ENCODE measurements at places on chromosomes 5 and 9. TPM values are rescaled to one million over a fixed set of nuclear protein-coding genes. Genes with fewer than 3 reads are reported as not detected.

The PCDHA11 gene
- 0.08 TPM for total RNA-seq

The CER1 gene
- not detected for total RNA-seq

The SHOC1 gene
- not detected for total RNA-seq

- DNase-seq, result no peak
Observed at GRCh38 chr5:170173227-170173626, 59.6 kb upstream of the C5orf58 start.

DNA sequence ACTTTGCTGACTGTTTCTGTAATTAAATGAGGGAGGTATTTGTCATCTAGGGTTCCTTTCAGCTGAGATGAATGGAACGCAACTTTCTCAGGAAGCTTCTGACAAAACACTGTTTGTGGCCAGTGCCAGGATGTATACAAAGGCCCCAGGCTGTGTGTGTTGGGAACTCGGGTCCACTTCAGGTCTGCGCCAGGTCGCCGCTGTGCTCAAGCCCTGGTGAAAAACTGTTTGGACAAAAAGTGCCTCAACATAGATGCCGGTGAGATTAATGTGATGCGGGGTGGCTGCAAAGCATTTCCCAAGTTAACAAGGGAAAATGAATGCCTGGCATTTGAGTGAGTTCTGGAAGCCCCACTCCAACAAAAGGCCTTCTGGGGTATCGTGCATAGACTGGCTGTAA is 156.4 kb downstream of the GABBR2 start:
- no peak for DNase-seq

- DNase-seq, result no peak
Observed at GRCh38 chr9:6782345-6782744, 24.6 kb downstream of the KDM4C start.

DNA sequence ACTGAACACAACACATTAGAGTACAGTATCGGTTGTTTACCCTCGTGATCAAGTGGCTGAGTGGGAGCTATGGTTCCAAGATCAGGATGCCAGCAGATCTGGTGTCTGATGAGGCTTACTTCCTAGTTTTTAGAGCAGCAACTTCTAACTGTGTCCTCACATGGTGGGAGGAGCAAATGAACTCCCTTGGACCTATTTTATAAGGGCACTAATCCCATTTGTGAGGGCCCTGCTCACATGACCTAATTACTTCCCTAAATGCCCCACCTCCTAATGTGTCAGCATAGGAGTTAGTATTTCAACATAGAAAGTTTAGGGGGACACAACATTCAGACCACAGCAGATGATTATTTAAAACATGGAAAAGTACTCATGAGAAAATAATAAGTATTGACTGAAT is 111.8 kb downstream of the GCNT1 start:
- no peak for DNase-seq

DNA sequence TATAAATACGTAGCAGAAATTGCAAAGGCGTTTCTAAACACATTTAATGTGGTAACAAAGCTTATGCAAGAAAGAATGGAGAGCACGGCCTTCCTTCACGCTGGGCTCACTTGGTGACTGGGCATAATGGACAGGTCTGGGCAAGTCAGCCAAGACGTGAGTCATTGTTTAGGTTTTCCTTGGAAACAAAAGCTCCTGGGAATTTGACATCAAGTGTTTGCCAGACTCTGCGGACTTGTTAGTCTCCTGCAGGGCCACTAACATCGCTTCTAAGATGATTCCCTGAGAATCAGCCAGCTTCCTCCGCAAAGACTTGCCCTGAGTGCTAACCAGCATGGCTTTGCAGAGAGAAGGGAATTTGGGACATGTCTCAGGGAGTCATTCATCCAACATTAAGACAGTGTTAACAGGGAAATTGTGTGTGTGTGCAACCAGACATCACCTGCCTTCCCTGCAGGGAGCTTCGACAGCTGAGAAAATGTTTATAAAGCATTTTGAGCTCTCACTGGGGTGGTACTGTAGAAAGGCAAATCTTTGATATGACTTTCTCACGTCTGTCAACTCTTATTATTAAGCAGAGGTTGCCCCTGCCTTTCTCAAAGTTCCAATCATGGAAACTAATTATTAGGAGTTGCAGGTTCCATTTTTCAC is 182.5 kb downstream of the NTRK2 start:
- DNase-seq, result no peak

DNA sequence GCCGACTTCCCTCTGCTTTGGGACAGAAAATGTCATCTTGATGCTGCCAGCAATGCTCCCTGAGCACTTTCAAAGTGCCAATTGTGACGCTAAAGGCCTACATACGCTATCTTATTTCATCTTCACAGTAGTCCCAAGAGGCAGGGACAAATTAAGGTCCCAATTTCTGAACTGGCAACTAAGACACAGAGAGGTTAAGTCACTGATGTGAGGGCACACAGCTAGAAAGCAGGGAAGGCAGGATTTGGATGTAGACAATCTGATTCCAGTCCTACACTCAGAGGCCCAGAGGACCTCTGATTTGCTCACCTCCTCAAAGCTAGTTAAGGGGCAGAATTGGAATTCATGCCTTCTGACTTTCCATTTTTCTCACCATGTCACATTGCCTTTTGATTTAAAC is 249.2 kb upstream of the CLINT1 start:
- DNase-seq, result no peak

DNA sequence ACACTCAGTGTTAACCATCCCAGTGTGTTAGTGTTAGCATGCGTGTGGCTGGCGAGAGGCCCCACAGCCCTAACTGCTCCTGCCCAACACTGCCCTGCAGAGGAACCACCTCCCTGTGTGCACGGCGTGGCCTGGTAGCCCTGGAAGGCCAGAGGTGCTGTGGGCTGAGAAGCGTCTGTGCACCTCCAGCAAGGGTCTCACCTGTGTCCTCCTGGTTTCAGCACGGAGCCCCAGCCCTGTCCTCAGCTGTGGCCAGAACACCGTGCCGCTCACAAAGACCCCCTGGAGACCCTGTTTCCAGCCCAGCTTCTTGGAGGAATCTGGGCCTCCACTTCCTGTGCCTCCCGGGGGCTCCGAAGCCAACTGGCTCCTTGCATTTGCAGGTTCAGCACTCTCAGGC is 56.1 kb upstream of the NRARP start:
- DNase-seq, result no peak

DNA sequence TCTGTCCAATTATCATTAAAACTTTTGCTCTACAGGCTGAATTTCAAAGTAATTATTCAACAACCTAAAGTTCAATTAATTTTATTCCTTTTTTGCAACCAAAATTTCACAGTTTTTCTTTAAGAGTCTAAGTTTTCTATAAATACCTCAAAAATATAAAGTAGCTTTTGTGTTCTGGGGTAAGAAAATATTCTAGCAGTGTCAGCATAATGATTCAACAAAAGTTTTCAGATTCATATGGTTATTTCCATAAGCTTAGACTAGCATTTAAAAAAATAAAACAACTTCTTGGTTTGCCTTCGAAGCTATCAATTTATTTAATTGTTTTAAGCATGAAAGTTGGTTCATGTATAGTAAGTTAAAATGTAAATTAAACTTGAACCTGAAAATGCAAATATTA is 1962.3 kb upstream of the CDH6 start:
- DNase-seq, result no peak

DNA sequence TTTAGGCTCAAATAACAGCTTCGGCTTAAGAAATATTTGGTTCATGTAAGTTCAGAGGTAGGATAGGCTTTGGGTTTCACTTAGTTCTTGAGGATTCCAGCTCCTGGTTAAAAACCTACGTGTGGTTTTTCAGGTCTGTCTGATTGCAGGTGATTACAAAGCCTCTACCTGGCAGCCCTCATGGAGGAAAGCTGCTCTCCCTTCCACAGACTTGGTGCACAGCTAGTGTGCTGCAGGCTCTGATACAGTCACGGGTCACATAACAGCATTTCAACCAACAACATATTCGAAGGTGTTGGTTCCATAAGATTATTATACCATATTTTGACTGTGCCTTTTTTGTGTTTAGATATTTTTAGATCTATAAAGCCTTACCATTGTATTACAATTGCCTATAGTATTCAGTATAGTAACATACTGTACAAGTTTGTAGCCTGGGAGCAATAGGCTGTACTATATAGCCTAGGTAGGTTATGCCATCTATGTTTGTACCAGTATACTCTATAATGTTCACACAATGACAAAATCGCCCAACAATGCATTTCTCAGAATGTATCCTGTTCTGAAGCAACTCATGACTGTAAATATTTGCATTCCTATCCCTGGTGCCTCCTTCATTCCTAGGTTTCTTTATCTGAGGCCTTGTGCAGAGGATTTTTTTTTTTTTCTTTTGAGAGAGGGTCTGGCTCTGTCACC is 8.0 kb upstream of the DCP2 start:
- no peak for DNase-seq

GRCh38 chr5:159210210-159210661 is 883 bp upstream of the RNF145 start:
- DNase-seq, result peak; percentile 20

GRCh38 chr9:102038006-102038405 is 299.6 kb upstream of the GRIN3A start:
- DNase-seq, result no peak

DNA sequence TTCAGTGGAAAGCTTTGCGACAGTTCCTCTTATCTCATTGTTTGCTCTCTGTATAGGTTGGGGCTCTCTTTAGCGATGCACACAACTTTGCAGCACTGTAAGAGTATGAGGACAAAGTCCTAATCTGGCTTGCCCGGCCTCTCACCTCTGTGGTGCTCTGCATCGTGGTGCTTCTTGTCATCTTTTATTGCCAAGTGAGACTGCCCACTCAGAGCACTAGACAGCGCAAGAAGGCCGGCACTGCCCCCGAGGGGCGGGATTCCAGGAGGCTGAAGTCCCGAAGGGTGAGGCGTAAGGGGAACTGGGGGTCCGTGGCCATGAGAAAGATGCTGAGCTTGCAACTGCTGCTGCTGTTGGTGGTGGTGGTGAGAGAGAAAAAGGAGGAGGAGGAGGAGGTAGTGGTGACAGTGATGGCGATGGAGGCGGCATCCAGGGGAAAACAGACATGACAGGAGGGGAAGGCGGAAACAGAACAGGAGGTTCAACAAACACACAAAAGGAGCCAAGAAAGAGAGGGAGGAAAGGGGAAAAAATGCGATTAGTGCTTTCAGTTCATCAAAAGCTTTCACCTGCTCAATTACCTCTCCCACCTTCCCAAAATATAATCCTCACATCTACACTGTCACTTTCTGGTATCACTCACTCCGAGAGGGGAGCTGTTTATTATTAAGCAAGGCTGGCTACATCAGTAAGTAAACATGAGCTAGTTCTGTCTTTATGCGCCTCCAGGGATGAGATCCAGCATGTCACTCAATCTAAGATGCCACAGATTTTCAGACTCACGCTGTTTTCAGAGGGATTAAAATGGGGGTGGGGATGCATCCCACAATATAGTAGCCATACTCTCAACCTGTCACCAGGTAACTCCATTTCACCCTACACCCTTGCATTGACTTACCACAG is 55.1 kb downstream of the TLE1 start:
- DNase-seq, result peak; percentile 29

DNA sequence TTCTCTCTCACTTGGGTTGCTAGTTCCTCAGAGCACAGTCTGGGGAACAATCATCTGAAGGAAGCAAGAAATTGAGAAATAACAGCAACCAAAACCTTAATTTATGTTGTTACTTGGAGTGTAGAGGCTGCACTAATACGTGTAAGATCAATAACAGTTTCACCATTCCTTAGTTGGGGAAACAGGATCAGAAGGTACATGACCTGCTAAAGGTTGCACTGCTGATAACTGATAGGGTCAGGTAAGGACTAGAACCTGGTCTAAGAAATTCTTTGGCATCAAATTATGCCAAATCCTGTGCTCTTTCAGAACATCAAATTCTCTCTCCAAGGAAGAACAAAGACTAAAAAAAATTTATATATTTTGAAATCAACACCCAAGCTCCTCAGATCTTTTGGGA is 278.6 kb upstream of the C9orf72 start:
- DNase-seq, result no peak

- DNase-seq, result no peak
Observed at GRCh38 chr5:18333841-18334240, 699.6 kb downstream of the TAF11L14 start.

- no peak for DNase-seq
Observed at GRCh38 chr5:38423276-38424147, 132.9 kb downstream of the LIFR start.

GRCh38 chr9:4357929-4358328 is 58.1 kb upstream of the GLIS3 start:
- DNase-seq, result no peak

GRCh38 chr9:33472881-33473615 is 676 bp downstream of the NOL6 start:
- no peak for DNase-seq

DNA sequence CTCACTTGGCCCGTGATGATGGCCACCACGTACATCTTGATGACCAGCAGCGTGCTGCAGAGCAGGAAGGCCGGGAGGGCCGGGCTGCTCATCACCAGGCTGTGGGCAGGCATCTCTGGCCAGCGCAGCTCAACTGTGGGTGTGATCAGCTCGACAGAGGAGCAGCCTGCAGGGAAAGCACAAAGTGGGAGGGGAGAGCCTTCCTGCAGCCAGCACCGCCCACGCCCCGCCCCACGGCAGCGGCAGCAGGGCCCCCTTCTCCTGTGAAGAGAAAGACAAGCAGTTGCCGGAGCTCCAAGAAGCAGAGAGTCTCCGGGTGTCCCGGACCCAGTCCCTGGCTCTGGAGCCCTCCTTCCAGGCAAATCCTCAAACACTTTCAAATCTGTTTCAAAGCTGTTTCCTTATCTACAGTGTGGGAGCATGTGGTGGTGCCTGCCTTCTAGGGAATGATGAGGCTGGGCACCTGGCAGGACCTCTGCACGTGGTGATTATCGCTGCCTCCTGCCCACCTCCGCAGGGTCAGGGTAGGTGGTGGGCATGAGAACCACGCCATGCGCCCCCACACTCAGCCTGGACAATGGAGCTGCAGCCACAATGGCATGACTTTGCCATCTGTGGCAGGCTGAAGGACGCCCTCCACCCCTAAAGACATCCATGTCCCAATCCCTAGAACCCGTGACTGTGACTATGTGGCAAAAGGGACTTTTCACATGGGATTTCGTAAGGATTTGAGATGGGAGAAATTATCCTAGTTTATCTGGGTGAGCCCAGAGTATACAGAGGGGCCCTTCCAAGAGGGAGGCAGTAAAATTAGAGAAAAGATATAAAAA is at the start of gene PTGES:
TSS of gene PTGES (minus strand) at position 143 of the 830 bp plus-strand sequence. CDS start at position 113, 30 bp downstream.
- peak; percentile 69 for DNase-seq

DNA sequence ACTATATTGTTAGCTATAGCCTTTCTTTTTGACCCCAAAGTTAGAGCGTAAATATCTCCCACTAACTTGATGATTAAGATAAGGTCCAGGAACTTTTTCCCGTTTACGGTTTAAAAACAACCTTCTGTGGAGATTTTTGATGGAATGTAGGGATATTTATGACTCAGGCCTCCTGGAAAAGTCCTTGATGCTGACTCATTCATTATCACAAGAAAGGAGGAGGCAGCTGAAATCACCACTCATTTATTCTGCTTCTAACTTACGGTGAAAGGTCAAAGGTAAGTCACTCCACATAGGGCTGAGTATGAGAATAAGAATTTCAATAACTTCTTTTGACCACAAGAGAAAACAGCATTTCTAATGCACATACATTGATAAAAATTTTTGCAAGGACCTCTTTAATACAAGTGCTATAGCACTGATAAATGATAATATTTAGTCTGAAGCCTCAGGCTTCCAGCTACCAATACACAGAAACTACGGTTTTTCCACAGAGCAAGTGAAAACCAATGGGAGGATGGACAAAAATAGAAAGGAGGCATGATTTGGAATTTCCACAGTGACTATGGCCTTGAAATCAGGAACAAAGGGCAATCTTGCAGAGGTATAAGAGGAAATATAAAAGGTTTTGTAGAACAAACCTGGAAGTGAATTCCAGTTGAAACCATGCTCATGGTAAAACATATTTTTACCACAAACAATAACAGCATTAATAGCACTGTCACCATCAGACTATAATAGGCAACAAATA is 146.5 kb downstream of the PPP2R2B start:
- no peak for DNase-seq

Data from left colon (tissue), 2 donors.